ENCODE measurements at places on chromosomes 2 and 18.

DNA sequence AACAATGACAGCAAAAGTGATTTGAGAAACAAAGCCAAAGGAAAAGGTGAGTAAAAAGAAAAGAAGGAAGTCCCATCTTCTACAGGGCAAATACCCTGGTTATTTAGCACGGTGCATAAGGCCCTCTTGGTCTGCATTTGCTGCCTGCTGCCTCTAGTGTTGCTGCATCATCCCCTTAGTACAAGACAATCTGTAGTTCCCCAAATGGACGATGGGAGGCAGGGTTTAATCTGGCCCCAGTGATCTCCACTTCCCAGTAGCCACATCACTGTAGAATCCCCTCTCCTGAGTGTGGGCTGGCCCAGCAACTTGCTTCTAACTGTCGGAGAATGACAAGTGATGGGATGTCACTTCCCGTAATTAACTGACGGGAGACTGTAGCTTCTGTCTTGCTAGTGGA, 85.1 kb downstream of the CTAGE1 start:
- DNase-seq = no peak

- DNase-seq = no peak
Observed at GRCh38 chr2:118268268-118268667, 180.0 kb downstream of the INSIG2 start.

- DNase-seq = no peak
Observed at GRCh38 chr2:215915441-215915840, 97.9 kb downstream of the MREG start.

DNA sequence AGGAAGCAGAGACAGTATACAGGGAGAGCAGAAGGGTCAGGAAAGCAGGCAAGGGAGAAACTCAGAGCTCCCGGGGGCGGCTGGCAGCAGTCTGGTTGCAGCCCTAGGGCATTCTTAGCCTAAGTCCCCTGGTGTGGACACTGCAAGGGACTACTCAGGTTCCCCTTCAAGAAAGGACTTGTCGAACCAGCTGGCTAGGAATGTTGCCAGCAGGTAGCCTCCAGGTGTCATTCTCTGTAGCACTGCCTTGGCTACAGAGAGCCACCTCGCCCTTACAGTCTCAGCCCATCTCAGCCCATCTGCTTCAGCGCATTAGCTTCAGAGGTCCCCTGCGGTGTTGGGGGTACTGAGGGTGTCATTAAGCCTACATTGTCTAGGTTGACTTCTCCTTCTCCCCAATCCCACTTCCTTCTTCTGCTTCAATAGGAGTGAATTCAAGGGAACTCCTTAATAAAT, 11.3 kb upstream of the TMSB10 start:
- DNase-seq = no peak

DNA sequence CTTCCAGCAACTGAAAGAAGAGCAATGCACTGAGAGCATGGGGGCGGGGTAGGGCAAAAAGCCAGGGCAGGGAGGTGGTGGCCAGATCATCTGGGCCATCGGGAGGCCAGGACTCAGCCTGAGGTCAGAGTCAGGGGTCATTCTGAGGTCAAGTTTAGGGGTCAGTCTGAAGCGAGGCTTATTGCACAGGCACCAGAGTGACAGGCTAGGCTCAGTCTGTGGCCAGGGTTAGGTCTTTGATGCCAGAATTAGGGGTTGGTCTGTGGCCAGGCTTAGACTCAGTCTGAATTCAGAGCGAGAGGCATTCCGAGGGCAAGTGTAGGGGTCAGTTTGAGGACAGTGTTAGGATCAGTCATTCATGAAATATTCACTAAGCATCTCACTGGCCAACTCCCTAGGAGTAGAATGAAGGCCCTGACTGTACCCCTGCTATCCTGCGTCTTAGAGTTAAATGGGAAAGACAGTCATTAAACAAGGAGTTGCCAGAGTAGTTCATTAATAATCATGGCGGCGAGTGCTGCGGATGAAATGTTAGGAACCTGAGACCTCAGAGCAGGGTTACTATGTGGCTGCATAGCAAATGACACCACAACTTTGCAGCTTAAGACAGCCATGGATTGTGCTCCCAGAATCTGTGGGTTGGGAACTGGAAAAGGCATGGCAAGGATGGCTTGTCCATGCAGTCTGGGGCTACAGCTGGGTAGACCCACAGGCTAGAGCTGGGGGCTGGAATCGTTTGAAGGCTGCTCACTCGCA, 198.7 kb downstream of the CYP26B1 start:
- DNase-seq = no peak

DNA sequence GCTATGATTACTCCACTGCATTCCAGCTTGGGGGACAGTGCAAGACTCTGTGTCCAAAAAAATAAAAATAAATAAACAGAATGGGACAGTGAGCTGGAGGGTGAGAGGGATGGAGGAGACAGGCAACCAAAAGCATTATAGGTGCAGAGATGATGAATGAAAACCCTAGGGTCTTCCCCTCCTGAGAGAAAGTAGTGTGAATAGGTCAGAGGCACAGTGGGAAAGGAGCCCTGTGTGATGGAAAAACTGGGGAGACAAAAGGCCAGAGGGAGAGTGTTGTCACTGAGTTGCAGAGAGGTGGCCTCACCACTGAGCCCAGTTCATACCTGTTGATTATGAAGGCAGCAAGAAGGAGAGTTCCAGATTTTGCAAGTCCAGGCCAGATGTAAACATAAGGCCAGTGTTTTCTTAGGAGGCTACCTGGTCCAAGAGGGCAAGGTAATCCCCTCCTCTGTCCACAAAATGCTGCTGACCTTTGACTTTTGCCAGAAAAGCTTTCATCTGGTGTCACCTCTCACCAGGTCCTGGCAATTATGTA, 17.6 kb upstream of the AGFG1 start:
- no peak for DNase-seq

- no peak for DNase-seq
Observed at GRCh38 chr2:73823416-73823815, 5.3 kb upstream of the STAMBP start.

- no peak for DNase-seq
Observed at GRCh38 chr18:49013961-49014604, 63.3 kb upstream of the SMAD7 start.

- no peak for DNase-seq
Observed at GRCh38 chr2:64548761-64549160, 24.6 kb downstream of the AFTPH start.

- DNase-seq = no peak
Observed at GRCh38 chr18:33495278-33495677, 54.8 kb upstream of the CCDC178 start.

- no peak for DNase-seq
Observed at GRCh38 chr2:67255933-67256615, 141.1 kb upstream of the ETAA1 start.

DNA sequence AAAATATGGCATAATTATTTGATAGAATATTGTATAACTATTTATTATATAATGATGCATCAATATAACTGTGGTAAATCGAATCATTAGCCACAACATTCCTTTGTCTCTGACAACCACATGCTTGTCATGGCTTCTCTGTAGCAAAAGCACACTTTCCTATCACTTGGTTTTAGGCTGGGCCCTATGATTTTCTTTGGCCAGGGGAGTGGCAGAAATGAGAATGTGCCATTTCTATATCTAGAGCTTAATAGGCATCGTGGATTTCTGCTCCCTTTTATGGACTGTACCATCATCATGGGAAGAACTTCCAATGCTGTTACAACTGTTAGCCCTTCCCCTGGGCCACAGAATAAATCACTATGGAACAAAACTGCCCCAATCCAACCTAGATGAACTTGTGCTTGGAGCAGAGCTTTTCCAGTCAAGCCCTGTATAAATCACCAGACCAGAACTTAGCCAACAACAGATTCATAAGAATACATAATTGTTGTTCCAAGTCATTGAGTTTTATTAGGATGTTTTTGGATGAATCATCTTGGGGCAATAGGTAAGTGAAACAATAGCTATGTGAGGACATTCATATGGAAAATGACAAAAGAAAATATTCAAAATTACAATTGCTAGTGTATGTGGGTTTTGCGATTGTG, 715.8 kb downstream of the ERBB4 start:
- DNase-seq = no peak

- no peak for DNase-seq
Observed at GRCh38 chr2:10741139-10741538, 19.7 kb downstream of the ATP6V1C2 start.

- DNase-seq = no peak
Observed at GRCh38 chr2:137705296-137705695, 259.0 kb upstream of the HNMT start.

- no peak for DNase-seq
Observed at GRCh38 chr2:119644186-119644585, 34.8 kb upstream of the TMEM177 start.

DNA sequence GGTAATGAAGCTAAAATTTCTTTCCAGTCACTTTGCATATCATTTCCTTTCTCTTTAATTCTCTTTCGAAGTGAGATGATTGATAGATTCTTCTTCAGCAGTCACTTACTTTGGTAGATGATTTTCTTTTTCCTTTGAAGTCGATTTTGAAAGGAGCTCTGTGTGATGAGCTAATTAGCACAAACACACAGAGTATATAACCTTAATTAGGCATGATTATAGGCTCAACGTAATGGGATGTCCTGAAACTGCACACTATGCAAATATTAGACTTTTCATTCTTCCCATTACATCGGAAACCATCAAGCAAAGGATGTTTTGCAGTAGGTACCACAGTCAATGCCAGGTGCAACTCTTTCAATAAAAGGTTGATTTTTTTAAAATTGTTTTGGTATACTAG, 6.4 kb upstream of the CTLA4 start:
- DNase-seq = no peak

GRCh38 chr2:144517866-144518747, 1.8 kb downstream of the ZEB2 start:
- DNase-seq = no peak

DNA sequence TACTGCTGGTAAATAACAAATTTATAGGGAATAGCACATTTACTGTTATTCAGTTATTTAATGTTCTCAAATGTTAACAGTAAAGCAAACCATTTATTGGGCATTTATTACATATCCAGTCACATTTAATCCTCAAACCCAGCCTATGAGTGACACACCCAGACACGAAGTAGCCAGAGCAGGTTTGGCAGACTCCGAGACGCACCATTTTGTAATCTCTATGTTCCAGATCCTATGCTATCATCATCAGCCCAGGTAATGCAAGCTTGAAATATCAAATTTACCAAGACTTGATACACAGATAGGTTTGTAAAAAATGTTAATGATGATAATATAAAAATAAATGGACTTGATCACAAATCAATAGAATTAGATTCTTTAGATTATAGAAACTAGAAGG, 131.1 kb downstream of the IKZF2 start:
- no peak for DNase-seq

DNA sequence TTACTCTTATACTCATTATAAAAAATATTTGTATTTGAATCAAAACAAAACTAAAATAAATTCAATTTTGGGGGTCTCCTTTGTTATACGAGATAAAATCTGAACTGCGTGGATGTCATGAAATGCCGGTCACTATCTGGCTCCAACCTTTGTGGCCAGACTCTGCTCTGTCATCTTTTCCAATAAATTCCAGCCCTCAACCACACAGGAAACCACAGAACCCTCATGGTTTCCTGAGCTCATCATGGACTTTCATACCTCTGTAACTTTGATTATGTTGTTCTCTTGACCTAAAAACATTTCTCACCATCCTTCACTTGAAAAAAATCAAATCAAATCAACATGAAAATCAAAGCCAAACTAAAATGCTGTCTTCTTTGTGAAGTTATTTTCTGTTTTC, 724.7 kb downstream of the METTL4 start:
- DNase-seq = no peak

GRCh38 chr2:121992700-121993099, 237.2 kb downstream of the TSN start:
- no peak for DNase-seq

DNA sequence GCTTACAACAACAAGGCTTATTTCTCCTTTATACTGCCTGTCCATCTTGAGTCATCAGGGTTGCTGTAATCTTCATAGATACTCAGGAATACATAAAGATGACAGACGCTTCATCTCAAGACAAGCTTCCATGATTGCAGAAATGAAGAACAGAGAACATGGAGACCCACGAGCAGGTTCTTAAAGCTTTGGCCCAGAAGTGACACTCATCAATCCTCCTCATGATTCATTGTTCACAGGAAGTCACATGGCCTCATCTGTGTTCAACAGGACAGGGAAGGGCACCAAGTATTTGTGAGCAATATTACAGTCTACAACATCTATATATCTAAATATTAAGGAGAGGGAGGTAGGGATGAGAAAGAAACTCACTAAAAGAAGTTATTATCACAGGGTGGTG, 36.5 kb upstream of the PGAP1 start:
- DNase-seq = no peak

GRCh38 chr2:219327719-219328118, 4.8 kb downstream of the RESP18 start:
- no peak for DNase-seq
